Thoracic aorta (tissue), 2 donors: ENCODE measurements at places on chromosomes 12 and 14.

- no peak for DNase-seq
Observed at GRCh38 chr12:84277986-84278385, 634.6 kb downstream of the SLC6A15 start.

DNA sequence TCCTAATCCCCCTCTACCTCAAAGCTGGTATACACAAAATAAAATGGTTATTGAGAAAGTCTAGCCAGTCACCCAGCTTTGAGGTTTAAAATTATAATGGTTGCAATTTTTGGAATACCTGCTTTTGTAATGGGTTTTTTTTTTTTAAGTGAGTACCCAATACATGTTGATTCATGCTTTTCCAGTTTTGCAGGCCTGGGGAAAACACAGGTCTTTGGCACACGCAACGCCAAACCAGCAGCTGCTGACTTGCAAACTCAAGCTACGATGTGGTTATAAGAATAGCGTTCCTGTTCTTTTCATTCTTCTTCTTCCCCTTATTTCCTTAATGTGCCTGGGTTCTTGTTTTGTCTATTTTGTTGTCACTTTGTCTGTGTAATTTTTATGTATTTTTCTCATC is 233.0 kb downstream of the EGLN3 start:
- no peak for DNase-seq

GRCh38 chr12:553216-554000 is 93.7 kb downstream of the B4GALNT3 start:
- no peak for DNase-seq

- DNase-seq: no peak
Observed at GRCh38 chr14:42428996-42429395, 822.3 kb downstream of the LRFN5 start.

GRCh38 chr14:76974365-76974764 is 54.1 kb downstream of the IRF2BPL start:
- DNase-seq: no peak
